ENCODE measurements at places on chromosomes 6 and 20.
A peak's percentile ranks its signal among the peaks of the same experiment; 100 is the strongest.

- DNase-seq, result no peak
Measured at GRCh38 chr20:17601957-17602356, 32.1 kb downstream of the DSTN start.

GRCh38 chr6:110581679-110582078 is 105.3 kb upstream of the SLC22A16 start:
- DNase-seq, result no peak

GRCh38 chr20:61391812-61392520 is 139.9 kb downstream of the CDH4 start:
- DNase-seq, result no peak

- DNase-seq, result no peak
Measured at GRCh38 chr6:35038076-35038475, 103.1 kb downstream of the TCP11 start.

DNA sequence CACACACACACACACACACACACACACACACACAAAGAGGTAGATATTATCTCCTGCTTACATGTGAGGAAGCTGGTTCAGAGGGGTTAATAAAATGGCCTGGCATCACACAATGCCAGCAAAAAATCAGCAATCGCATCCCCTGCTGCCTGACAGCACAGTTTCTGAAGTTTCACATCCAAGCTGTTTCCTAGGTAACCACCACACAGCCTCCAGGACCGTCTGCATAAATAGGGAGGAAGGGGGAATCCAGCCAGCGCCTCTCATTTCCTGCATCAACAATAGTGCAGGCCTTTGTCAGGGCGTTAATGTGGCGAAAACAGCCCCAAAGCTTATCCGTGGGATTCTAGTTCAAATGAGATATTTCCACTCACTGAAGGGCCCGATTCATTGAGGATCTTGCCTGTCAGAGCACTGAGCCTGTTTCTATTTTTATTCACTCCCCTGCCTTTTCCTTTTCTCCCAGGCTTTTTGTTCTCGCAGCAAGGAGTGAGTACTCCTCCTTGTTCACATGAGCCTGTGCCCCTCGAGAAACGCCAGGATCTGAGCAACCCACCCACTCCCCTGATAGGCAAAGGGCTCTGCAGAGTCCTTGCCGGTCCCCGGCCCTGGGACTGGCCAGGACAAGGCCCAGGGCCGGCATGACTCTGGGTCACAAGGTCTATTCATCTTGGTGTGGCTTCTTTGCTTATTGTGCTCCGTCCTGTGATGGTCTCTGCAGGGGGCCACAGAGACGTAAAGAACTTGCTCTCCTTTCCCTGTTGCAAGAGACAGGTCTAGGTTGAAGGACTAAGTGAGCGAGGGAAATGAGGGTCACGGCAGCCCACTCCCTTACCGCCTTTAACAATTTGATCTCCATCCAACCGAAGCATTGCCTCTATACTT is 32.7 kb downstream of the TUBB2B start:
- DNase-seq, result peak; percentile 11

DNA sequence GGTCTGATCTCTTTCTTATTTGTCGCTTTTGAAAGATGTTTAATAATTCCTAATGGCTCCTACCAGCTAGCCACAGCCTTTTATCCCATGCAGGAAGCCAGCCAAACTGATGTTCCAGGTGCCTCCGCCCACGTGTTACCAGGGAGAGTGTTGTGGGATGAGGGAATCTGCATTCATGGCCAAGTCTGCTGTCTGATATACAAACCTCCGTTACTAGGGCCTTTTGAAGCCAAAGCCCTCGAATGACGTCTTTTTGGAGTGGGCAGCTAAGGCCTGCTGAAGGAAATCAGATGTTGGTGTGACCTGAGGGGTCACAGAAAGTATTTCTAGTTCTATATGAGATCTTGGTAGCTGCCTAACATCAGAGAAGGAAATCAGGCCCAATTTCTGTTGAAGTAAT is 21.3 kb downstream of the STK35 start:
- DNase-seq, result no peak

GRCh38 chr6:48073976-48074767 is 36.8 kb downstream of the PTCHD4 start:
- DNase-seq, result no peak

- DNase-seq, result no peak
Measured at GRCh38 chr6:87099472-87099871, 4.6 kb upstream of the CGA start.

DNA sequence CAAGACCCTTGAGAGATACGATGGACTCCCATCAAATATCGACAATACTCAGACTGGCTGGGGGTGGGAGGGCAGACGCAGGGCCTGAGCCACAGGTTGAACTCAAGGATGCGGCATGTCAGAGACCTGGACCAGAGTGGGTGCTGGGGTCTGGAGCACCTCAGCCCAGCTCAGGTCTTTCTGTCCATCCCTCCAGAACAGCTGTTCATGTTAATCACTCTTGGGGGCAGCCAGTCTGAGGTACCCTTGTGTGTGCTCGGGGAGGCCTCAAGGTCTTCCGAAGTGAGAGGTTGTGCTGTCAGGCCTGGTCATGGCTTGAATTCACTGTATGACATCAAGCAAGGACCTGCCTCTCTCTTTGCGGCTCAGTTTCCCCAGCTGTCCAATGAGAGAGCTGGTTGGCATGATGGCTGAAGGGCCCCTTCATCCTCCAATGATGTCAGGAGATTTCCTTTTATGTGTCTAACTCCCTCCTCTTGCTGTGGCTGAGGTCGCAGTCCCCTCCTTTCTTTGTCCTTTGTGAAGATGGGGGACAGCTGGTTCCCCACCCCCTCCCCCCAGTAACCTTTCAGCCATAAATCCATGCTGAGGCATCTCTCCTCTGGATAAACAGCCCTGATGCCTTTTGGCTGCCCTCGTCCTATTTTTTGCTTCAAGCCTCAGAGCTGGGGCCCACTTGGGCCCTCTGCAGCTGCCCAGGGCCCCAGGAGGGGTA is 15.3 kb downstream of the MYH7B start:
- DNase-seq, result no peak

DNA sequence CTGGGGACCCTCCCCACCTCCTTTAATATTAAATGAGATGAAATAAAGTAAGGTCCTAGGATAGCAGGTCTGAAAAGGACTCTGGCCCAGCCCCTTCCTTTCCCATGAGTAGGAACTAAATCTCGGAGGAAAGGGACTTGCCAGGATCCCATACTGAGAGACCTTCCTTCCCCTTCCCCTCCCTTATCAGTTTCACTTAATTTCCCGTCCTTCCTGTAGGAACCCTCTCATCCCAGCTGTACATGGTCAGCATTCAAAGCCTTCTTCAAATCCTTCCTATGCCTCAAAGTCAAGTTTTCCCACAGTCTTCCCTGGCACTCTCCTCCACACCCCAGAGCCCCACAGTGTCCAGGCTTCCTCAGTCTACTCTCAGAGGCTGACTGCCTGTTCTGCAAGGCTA is 71.3 kb upstream of the MYL9 start:
- DNase-seq, result no peak

- no peak for DNase-seq
Measured at GRCh38 chr6:25171301-25171700, 107.9 kb upstream of the CARMIL1 start.

GRCh38 chr20:48819821-48820648 is 7.8 kb downstream of the PREX1 start:
- DNase-seq, result no peak

- DNase-seq, result no peak
Measured at GRCh38 chr20:14341801-14342200, 4.4 kb upstream of the FLRT3 start.

GRCh38 chr6:121876721-121877120 is 441.3 kb downstream of the GJA1 start:
- DNase-seq, result no peak

DNA sequence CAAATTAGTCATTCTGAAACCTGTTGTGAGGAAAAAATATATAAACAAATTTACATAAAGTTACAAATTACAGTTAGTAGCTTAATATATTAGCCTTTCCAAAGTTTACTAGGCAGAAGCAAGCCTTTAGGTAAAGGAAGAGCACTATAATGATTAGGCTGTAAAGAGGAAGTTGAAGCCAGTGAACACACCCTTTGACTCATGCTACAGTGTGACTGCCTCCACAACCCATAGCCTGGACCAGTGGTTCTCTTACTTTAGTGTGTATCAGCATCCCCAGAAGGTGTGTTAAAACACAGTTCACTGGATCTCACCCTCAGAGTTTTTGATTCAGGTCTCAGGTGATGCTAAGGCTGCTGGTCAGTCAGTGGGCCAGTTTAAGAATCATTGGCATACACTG is 91.4 kb upstream of the DEFB112 start:
- no peak for DNase-seq

DNA sequence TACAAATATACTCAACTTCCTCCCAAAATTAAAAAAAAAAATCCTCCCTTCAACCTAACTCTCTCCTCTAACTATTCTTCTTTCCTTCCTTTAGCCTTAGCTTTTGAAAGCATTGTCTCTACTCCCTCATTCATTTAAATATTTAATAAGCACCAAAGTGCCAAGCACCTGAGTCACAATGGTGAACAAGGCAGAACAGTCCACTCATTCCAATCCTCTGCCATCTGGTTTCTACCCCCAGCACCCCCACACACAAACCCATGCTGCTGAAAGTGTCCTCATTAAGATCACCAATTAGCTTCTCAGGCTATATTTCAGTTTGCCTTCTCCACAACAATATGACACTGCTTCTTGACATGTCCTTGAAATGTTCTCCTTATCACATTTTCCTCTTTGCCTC is 76.3 kb downstream of the DTNBP1 start:
- no peak for DNase-seq

DNA sequence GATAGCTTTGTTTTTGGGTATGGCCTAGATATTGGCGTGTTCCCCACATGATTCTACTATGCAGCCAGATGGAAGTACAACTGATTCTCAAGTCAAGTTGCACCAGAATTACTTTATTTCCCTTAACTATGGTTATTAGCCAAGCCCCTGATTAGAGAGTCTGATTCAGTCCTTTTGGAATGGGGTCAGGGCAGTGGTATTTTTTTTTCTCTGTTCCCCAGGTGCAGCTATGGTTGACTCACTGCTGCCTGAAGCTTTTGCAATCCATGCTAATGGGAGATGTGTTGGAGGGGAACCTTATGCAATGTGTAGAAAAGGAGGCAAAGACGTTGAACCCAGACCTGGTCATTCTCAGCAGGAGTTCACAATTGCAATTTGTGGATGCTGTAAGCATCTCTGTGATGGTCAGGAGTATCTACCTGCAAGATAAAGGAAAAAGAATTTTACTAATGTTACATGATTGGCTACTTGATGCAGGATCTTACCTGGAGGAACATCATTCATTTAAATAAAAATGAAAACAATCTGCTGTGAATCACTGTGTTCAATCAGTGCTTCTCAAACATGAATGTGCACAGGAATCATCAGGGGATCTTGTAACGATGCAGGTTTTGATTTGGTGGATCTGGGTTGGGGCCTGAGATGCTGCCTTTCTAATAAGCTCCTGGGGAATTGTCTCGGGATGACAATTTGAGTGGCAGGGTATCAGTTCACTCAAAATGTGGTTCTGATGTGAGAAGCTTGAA is 49.4 kb downstream of the PFDN4 start:
- DNase-seq, result no peak

GRCh38 chr20:32190616-32191415 is 16.7 kb downstream of the PLAGL2 start:
- no peak for DNase-seq

- DNase-seq, result no peak
Measured at GRCh38 chr6:119346936-119347335, 2.6 kb downstream of the MAN1A1 start.

DNA sequence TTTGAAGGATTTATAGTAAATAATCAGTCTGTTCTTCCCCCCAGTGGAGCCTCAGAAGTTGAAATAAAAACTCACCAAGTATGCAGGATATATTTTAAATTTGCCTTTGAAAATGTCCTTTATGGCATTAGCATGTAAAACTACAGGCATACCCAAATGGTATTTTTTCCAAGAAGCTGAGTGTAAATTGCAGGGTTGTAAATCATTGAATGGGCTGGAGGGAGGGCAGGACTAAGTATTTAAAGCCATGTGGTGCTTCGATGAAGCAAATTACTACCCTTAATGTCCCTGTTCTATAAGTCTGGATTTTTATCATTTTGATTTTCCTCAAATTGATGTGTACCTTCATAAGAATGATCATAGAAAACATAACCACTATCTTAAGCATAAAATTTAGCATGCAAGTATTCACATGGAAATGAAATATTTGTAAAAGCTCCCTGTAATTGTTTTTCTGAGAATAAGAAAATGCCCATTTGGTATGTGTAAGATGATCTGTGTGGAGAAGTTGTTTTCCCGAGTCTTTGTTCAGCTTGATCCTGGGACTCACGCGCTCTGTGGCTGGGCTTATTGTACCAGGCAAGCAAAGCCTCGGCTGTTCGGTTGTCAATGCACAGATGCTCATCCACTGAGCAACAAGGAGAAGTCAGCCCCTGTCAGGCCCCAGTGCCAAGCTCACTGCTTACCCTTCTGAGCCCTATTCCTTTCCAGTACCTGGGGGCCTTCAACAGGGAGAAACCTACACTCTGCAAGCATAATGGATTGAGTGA is 66.7 kb downstream of the CD164 start:
- no peak for DNase-seq

- no peak for DNase-seq
Measured at GRCh38 chr20:25077610-25078169, 4.3 kb downstream of the VSX1 start.

DNA sequence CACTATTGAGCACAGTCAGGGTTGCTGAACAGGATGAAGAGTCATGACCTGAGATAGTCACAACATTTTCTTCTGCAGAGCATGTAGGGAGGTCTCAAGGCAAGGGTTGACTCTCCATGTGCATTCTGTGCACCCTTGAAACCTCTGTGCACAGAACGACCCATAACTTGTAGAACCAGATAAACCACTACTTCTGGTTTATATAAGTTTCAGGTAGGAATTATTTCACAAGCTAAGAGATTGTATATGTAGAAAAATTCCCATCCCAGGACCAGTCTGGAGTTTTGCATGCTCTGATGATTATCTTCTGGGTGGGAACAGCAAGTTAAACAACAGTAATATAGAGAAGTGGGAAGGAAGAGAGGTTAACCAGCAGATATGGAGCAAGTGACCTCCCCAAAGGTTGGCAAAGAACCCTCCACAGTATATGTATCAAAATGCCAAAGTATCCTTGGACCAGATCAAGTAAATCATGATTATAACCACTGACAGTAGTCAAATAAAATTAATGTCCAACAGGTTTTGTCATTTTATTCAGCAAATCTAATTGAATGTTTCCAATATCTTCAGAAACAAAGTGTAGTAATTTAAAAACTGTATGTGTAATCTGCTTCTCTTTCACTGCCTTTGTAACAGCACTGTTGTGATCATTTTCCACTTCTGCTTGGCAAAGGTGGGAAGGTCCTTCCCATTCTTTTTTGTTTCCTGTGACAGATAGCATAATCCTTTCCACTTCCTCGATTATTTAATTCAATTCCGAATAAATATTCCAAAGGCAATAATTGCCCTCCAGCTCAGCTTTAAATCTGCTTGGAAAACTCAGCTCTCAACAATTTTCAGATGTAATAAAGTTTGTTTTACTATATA is 104.4 kb downstream of the SYNE1 start:
- DNase-seq, result no peak

GRCh38 chr20:37901654-37902503 is 1.0 kb upstream of the VSTM2L start:
- peak; percentile 43 for DNase-seq
